ENCODE measurements at places on chromosomes 12 and 14. TPM values are rescaled to one million over a fixed set of nuclear protein-coding genes. Genes with fewer than 3 reads are reported as not detected.
A peak's percentile ranks its signal among the peaks of the same experiment; 100 is the strongest.

The COX8C gene
- total RNA-seq = not detected

The ANKRD33 gene
- not detected for total RNA-seq

The SLCO1A2 gene
- total RNA-seq = not detected

The C12orf56 gene
- total RNA-seq = not detected

The HHIPL1 gene
- 0.15 TPM for total RNA-seq

The CACNA1C gene
- total RNA-seq = 5.2 TPM

The ACVRL1 gene
- total RNA-seq = 0.28 TPM

The STAC3 gene
- 7.0 TPM for total RNA-seq

DNA sequence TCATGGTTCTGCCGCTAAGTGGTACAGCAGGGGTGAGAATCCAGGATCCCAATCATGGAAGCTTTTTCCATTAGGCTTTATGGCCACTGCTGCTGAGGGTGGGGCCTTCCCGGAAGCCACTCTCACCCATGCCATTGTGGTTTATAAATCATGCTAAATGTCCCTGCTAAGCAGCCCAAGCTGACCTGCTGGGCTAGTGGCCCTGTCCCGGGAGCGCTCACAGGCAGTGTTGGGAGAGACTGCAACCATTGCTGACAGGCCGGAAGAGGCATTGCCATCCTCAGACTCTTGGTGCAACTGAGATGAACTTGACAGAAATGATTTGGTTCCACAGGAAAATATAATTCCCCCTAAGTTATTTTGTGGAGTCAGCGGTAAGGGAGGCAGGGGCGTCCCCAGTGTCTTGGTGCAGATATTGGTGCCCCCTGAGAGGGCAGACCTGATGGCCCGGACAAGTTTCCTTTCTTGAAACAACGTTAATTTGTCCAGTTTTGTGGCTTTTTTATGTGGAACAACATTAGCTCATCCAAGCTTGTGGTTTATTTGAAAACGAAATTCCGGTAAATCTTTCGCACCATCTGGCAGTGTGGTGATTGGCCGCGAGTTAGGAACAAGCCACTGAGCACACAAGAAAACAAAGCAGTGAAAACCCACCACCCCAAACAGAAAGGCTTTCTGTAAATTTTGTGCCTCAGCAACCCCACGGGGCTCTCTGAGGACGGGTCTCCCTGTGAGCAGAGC lies 82.3 kb downstream of the SSPN start:
- no peak overlapping the region for H3K4me3 ChIP-seq
- H3K27me3 ChIP-seq = no peaks in the 10 kb centered on the region
- H3K27ac ChIP-seq = no peak overlapping the region
- H3K4me1 ChIP-seq = peaks cover 22% of the 10 kb centered on the region
- DNase-seq = no peak

- peaks cover 25% of the 10 kb centered on the region for H3K4me1 ChIP-seq
- no peak overlapping the region for H3K27ac ChIP-seq
- no peaks in the 10 kb centered on the region for H3K27me3 ChIP-seq
- H3K4me3 ChIP-seq = no peak overlapping the region
- no peaks in the 10 kb centered on the region for H3K36me3 ChIP-seq
- no peak for DNase-seq
Measured at GRCh38 chr12:62044450-62045135, 215.6 kb upstream of the USP15 start.

DNA sequence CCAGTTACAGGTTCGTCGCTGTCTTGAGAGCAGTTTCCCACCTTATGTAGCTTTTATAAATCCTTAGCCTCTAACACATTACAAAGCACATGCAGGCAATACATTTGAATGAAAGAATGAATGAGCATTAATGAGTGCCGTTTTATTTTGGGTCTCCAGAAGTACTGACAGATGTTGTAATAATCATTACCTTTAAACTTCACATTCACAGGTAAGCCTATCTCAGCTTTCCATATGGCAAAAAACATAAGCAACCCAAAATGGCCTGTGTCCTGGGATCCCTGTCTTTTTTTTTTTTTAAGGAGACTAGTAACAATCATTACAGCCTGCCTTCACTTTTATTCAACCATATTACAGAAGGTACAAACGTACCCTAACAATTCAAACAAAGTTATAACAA lies 52.9 kb upstream of the FERMT2 start:
- no peaks in the 10 kb centered on the region for H3K36me3 ChIP-seq
- no peak overlapping the region for H3K27ac ChIP-seq
- no peaks in the 10 kb centered on the region for H3K27me3 ChIP-seq
- no peak for DNase-seq
- H3K4me1 ChIP-seq = no peaks in the 10 kb centered on the region
- H3K4me3 ChIP-seq = no peak overlapping the region

- H3K27me3 ChIP-seq = no peaks in the 10 kb centered on the region
- H3K27ac ChIP-seq = no peak overlapping the region
- H3K36me3 ChIP-seq = no peaks in the 10 kb centered on the region
- H3K4me3 ChIP-seq = no peak overlapping the region
- DNase-seq = no peak
Measured at GRCh38 chr12:95784286-95784685, 6.3 kb downstream of the NTN4 start.

DNA sequence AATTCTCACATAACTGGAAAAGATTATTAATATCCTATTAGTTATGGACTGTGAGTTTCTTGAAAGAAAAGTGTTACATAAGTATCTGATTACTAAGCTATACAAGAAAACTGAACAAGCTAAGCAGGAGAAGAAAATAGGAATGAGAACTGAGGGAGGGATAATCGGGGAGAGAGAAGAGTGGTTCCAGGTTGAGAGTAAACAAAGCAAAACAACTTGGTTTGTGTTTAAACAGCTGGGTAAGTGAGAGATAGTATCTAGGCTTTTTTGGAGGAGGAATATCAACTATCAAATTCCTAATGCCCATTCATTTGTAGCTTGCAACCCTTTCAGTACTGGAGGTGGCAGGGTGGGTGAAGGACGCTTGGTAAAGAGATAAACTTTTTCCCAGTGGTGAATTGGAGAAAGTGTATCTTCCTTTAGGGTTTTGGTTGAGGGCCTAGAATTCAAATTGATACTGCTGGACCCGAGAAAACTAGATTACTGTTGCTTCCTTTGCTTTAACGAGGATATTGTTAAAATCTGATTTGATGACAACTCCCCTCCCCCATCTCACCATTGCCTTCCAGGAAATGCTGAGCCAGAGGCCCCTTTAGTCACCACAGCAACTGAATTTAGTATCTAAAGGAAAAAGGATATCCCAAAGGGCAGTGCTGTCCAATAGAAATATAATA lies 2.0 kb upstream of the SLC2A3 start:
- peak overlapping the region; percentile 70 for H3K27ac ChIP-seq
- peaks cover 35% of the 10 kb centered on the region for H3K4me1 ChIP-seq
- no peaks in the 10 kb centered on the region for H3K27me3 ChIP-seq
- H3K36me3 ChIP-seq = peaks cover under 1% of the 10 kb centered on the region
- peak; percentile 67 for DNase-seq

GRCh38 chr12:93358821-93359220 lies 18.9 kb upstream of the NUDT4 start:
- DNase-seq = no peak
- H3K4me3 ChIP-seq = no peak overlapping the region
- H3K27me3 ChIP-seq = no peaks in the 10 kb centered on the region
- no peaks in the 10 kb centered on the region for H3K4me1 ChIP-seq

DNA sequence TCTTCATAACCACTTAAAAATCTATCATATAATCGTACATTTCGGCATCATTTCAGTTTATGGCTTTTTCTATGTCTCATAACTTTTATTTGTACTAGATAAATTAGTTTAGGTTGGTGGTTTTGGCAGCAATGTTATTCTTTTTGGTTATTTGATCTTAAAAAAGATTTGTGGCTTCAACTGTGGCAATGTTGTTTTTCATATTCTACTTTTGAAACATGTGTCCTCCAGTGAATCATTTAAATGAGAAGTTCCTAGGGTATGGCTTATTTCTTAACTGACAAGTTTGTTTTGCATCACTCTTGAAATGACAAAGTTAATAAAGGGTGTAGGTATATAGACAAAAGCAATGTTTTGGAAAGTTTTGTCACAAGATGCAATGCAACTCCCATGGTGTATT lies 11.1 kb upstream of the KITLG start:
- H3K4me3 ChIP-seq = no peak overlapping the region
- no peaks in the 10 kb centered on the region for H3K27me3 ChIP-seq
- no peaks in the 10 kb centered on the region for H3K4me1 ChIP-seq

DNA sequence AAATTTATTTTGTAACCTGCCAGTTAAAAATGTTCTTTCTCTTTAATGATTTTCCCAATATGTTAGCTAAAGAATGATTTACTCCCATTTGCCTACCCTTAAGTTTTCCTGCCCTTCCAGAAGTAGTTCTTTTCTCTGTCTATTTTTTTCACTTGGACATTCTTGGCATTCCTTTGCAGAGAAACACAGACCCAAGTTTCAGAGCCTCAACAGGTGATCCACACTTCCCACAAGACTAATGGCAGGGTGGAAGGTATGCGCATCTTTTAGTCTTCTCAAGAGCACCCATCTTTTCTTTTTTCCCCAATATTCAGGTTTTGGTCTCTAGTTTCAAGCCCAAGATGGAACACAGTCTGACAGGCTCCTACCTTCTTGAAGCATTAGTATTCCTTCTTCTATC lies 420.7 kb downstream of the ADAMTS20 start:
- no peaks in the 10 kb centered on the region for H3K36me3 ChIP-seq
- no peak overlapping the region for H3K27ac ChIP-seq
- DNase-seq = no peak
- no peaks in the 10 kb centered on the region for H3K4me1 ChIP-seq

- H3K27me3 ChIP-seq = no peaks in the 10 kb centered on the region
- H3K36me3 ChIP-seq = no peaks in the 10 kb centered on the region
Measured at GRCh38 chr14:50381823-50382287, 14.8 kb downstream of the CDKL1 start.

DNA sequence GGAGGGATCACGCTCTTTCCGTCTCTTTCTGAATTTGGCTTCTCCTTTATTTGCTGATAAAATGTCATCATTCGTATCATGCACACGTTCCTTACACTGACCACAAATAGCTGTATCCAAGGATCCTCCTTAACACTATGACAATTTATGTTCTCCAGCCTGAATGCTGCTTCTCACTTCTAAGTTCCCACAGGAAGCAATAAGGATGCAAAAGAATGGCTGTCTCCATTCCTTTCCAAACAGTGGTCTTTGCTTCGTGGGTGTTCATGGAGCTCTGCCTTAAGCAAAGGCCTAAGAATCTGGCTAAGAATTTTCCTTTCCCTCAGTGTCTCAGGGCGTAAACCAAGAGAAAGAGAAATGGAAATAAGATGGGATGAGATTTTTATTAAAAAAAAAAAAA lies 200.2 kb downstream of the ITPR2 start:
- no peak for DNase-seq
- H3K27me3 ChIP-seq = no peaks in the 10 kb centered on the region
- peaks cover 17% of the 10 kb centered on the region for H3K4me1 ChIP-seq

GRCh38 chr14:79201564-79202207 lies 1009.6 kb downstream of the DIO2 start:
- no peaks in the 10 kb centered on the region for H3K4me1 ChIP-seq
- no peak for DNase-seq
- H3K27ac ChIP-seq = no peak overlapping the region
- H3K27me3 ChIP-seq = no peaks in the 10 kb centered on the region
- H3K36me3 ChIP-seq = no peaks in the 10 kb centered on the region
- no peak overlapping the region for H3K4me3 ChIP-seq

DNA sequence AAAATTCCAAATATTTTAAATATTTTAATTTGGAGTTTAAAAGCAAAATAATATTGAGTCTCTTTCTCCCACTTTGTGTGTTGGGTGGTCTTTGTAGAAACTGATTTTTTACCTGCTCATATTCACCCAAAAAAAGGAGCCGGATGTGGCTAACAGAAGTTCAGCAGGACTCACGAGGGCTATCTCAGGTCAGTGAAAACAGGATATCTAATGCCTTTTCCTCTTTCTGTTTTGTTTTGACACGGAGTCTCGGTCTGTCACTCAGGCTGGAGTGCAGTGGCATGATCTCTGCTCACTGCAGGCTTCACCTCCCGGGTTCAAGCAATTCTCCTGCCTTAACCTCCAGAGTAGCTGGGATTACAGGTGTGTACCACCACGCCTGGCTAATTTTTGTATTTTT lies 30.8 kb downstream of the COA8 start:
- no peak for DNase-seq
- no peak overlapping the region for H3K27ac ChIP-seq
- H3K36me3 ChIP-seq = peaks cover 4% of the 10 kb centered on the region
- H3K27me3 ChIP-seq = no peaks in the 10 kb centered on the region
- H3K4me3 ChIP-seq = no peak overlapping the region

DNA sequence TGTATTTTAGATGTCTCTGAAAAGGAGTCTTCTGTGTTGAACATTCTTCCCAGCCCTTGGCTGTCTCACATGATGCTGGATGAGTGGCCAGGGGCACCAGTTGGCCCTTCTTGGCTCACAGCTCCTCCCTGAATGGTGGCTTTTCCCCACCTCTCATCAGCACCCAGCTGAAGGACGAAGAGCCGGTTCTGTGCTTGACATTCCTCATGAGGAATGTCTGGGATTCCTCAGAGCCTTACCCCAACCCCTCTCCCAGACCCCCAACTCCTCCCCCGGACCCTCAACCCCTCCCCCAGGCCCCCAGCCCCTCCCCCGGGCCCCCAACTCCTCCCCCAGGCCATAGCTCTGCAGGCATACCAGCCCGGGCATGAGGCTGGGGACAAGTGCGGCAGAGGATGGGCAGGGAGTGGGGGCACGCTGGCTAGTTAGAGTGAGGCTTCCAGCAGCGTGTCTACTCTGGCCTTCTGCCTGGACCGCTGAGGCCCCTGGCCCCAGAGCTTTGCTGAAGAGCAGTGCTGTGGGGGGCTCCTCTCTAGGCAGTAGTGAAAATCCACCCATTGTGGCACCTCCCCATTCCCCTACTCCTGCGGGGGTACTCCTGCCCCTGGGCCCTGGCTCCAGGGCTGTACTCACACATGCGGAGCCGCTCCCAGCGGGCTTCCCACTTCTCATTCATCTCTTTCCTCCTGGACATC lies 64.3 kb downstream of the PLEKHG3 start:
- H3K4me3 ChIP-seq = no peak overlapping the region
- H3K27ac ChIP-seq = no peak overlapping the region
- DNase-seq = no peak
- H3K36me3 ChIP-seq = no peaks in the 10 kb centered on the region

DNA sequence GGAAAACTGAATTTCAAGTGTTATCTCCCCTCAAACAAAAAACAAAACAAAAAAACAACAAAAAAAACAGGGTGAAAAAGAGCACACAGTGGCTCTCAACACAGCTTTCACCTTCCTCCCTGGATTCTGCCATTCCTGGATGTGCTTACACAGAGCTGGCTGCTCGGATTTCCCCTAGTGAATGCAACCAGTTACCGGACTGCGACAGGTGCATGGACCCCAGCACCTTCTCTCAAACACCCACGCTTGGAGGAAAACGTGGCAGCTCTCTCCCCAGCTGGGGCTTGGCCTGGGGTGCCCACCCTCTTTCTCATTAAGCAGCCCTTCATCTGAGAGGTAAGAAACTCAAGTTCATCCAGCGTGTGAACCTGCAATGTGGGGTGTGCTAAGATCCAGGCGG lies 33.5 kb upstream of the DICER1 start:
- H3K27me3 ChIP-seq = no peaks in the 10 kb centered on the region
- no peak overlapping the region for H3K4me3 ChIP-seq
- no peak for DNase-seq
- peaks cover under 1% of the 10 kb centered on the region for H3K4me1 ChIP-seq
- H3K27ac ChIP-seq = no peak overlapping the region
